NCI-H1092 (cell line): ENCODE measurements at places on chromosomes 2 and 18.

GRCh38 chr2:148906124-148906523 is 31.1 kb downstream of the KIF5C start:
- DNase-seq, result no peak

DNA sequence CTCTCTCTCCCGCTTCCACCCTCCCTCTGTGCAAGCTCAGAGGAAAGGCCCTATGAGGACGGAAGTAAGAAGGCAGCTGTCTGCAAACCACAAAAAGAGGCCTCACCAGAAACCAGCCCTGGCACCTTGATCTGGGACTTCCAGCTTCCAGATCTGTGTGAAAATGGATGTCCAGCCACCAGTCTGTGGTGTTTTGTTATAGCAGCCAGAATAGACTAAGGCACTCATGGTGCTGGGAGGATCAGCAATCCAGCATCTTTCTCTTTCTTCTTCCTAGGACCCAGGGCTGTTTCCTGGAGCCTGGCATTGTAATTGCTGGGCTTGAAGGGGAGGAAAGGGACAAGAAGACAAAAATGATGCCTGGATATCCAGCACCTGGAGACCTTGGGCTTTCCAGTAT is 122.5 kb downstream of the SOCS6 start:
- no peak for DNase-seq

- DNase-seq, result no peak
Observed at GRCh38 chr2:32212295-32212694, 46.6 kb downstream of the SLC30A6 start.

GRCh38 chr2:15201009-15201408 is 360.1 kb downstream of the NBAS start:
- DNase-seq, result no peak

- peak; percentile 40 for DNase-seq
Observed at GRCh38 chr2:172096626-172097547, 5.8 kb downstream of the DLX2 start.

GRCh38 chr2:143617803-143618415 is 488.7 kb downstream of the ARHGAP15 start:
- no peak for DNase-seq

GRCh38 chr2:240708457-240708856 is 16.8 kb downstream of the AQP12A start:
- no peak for DNase-seq

- peak; percentile 44 for DNase-seq
Observed at GRCh38 chr2:219149667-219150066, 10.9 kb downstream of the NHEJ1 start.

GRCh38 chr18:21254576-21254975 is 12.5 kb downstream of the GREB1L start:
- DNase-seq, result no peak

- no peak for DNase-seq
Observed at GRCh38 chr2:235690809-235691450, 197.1 kb downstream of the AGAP1 start.

DNA sequence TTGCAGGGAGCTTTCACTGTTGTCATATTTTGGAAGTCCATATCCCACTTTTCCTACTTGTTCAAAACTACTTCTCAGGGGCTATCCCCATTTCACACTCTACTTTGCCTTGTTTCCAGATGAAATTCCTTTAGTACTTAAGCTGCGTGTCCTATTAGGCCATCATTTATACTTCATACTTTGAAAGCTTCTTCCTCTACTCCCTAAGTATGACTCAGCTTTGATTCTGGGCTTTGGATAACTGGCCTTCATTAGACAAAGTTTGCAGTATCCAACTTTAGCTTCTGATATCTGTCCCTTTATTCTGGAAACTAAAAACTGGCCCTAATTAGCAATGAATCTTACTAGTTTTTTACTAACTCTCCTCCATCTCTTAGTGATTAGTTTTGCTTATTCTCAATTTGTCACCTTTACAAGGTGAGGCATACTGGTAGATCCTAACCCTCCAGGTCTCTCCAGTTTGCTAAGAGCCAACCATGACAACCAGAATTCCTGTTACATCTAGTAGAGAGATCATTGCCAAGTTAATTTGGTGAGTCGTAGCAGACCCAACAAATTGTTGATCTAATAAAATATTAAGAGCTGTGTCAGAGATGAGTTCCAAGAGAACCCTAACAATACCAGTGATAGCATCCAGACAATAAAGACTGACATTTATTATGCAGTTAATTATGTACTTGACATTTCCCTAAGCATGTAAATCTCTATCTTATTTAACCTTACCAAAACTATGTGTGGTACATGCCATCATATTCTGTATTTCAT is 31.2 kb upstream of the ITGAV start:
- no peak for DNase-seq

DNA sequence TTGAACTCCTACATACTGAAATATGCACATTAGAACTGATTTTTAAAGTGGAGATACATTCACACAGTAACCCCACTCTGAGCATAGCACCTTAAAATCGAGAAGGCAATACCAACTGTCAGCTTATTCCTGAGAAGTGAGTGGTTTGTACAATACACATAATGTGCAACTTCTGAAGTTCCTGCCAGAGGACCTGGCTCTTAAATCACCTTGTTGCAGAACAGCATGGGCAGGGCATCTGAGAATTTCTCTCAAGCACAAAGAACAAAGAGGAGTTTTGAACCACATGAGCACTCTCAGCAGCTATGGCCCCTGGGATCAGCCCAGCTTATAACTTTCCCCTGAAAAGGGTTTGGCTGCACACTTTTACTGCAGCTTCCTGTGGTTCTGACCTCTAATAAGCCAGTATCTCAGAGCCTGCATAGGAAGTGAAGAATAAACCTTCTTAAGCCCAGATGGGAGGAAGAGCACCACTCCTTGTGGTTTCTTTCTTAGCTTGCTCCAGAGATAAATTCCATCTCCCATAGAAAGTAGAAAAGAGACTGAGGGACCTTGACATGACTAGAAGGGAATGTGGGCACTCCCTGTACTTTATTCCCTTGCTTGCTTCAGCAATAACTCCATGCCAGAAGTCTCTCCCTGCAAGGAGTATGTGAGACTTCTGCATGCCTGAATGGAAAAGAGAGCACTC is 862.3 kb downstream of the SUCLG1 start:
- DNase-seq, result no peak
